ENCODE measurements at places on chromosomes 4 and X.

- no peak for DNase-seq
These were observed 837 bp downstream of the NAT8L start for GRCh38 chr4:2059726-2060602.

DNA sequence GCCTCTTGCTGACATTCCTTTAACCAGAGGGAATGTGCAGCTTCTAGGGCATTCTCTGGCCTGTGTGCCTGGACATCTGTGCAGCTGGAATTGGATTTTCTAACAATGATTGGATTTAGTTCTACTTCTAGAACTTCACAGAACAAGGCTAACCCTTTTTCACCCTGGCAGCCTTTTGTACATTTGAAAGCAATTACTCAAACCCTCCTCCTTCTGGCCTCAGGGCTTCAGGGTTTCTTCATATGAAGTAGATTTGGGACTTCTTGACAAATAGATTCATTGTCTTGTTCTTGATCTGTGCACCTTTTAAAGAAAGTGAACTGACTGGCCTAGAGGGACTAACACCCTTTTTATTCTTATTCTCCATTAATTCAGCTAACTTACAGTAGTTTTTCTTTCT, 30.1 kb downstream of the SPATA18 start:
- DNase-seq, result no peak

DNA sequence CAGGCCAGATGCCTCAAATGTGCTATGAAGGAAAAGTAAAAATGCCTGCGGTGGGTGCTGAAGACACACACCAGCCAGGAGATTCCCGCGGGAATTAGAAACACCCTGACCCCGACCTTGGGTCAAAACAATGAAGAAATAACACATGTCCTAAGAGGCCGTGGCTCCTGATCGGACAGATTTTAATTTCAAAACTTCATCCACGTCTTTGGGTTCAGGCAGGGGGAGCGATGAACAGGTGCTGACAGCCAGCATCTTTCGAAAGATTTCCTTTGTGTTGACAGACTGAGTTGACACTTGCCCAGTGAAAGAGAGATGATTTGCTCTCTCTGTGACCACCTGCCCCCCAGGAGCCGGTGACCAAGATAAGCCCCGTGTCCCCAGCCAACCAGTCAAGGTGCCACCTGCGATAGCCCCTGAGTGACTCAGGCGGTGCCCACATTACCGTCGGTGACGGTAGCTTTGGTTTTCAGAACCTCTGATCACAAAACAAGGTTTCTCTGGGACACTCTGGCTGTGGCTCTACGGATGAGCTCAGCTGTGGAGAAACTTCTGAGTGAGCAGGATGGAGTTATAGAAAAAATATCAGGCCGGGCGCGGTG, 11.0 kb upstream of the IL3RA start:
- DNase-seq, result no peak

DNA sequence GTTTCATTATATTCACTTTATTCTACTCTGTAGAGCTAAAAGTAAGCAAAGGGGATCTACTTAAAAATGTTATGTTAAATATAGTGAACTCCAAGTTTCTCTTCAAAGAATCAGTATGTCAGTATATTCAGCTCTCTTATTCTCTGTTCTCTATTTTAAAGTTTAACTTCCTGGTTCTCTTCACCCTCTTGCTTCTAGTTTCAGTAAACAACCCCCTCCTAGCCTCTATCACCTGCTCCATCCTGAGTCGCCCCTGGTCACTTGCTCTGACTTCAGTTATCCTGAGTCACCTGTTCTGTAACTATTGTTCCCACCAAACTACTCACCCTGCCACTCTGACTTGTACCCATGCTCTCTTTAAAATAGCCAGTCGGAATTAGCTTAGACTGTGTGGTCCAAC, 180.9 kb upstream of the AADAT start:
- no peak for DNase-seq

GRCh38 chrX:33831211-33831610, 300.9 kb downstream of the FAM47A start:
- no peak for DNase-seq

GRCh38 chr4:97924341-97924958, 218.8 kb downstream of the STPG2 start:
- no peak for DNase-seq

GRCh38 chr4:88661739-88662138, 35.9 kb downstream of the NAP1L5 start:
- no peak for DNase-seq

DNA sequence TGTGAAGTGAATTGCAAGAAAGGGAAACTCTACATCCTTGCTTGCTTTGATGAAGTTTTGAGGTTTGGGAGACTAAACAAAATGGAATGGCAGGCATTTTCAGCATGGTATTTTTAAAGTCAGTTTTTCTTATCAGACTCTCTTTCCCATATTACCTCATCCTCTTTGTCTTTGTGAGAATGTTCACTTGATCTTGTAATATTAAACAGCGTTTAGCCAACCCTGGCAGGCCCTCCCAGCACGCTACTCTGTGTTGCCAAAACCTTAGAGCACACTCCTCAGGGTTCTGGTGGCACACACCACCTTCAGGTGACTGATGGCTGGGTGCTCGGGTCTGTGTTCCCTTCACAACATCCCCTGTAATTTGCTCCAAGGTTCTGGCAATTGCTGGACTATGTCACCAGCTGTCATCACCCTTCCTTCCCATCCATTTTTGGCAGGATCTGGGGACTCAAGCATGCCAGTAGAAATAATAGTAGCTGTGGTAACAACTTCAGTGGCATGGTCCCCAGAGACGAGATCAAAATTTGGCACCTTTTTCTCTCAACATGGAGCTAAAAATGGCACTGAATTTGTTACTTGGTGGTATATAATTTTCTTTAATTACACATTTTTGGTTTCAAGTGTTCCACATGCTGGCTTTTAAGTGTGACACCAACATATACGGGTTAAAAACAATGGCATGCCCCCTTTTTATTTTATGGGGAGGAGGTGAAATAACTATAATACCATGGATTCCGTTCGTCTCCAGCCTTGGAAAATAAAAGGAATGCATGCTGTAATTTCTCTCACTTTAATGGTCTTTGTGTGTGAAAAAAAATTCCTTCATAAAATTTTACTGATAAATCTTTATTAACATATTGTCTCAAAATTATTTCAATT, 273.1 kb downstream of the DCTD start:
- no peak for DNase-seq

GRCh38 chrX:97211070-97211469, 327.4 kb downstream of the RPA4 start:
- no peak for DNase-seq

GRCh38 chrX:53882331-53882730, 161.9 kb downstream of the PHF8 start:
- DNase-seq, result no peak

DNA sequence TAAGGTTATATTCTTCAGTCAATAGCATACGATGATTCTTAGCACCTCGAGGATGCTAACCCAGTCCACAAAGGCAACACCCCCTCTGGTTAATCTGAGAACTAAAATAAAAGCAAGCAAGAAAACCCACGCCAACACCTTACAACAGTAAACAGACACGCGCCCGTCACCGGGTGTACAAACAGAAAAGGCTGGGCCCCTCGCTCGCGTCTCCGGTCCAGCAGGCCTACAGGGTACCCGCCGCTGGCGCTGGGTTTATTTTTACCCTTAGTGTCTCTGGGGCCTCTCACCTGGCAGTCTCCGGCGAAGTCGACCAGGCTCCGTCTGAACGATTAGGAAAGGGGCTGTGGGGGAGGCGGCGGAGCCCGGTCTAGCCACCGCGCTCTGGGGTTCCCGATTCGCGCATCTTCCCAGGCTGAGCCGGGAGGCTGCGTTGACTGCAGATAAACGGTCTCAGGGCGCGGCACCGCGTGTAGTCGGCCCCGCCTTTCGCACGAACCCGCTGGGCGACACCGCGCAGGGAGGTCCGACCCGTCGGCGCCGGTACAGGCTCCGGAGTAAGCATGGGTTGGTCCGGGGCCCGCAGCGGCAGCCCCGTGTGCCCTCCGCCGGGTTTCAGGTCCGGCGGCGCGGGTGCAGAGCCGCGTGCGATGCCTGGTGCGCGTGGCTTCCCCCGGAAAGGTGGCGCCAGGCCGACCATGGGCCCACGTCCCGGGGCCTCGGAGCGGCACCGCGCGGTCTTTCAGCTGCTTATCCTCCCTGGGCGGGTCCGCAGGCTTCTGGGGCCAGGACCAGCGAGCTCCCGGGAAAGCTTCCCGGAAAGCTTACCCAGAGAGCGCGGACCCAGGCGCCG, 441 bp downstream of the SLC9B2 start:
- DNase-seq, result peak; percentile 26

DNA sequence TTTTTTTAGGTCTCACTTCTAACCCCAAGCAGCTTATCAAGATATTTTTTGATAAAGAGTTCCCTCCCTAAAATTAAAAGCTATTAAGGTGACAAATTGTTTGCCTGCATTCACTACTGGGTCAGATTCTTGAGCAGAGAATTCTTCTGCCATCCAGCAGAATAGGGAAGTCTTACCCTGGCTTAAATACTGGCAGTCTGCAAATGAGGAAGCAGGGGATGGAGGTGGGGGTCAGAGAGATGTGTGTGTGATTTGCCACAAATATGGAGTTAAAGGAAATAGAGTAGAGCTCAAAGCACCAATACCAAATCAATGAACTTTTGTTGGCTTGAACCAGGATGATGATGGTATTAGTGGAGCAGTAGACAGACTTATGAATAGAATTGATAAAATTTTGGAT, 122.2 kb downstream of the ANXA5 start:
- DNase-seq, result no peak

GRCh38 chr4:1356181-1356998, 9.4 kb downstream of the UVSSA start:
- DNase-seq, result no peak

DNA sequence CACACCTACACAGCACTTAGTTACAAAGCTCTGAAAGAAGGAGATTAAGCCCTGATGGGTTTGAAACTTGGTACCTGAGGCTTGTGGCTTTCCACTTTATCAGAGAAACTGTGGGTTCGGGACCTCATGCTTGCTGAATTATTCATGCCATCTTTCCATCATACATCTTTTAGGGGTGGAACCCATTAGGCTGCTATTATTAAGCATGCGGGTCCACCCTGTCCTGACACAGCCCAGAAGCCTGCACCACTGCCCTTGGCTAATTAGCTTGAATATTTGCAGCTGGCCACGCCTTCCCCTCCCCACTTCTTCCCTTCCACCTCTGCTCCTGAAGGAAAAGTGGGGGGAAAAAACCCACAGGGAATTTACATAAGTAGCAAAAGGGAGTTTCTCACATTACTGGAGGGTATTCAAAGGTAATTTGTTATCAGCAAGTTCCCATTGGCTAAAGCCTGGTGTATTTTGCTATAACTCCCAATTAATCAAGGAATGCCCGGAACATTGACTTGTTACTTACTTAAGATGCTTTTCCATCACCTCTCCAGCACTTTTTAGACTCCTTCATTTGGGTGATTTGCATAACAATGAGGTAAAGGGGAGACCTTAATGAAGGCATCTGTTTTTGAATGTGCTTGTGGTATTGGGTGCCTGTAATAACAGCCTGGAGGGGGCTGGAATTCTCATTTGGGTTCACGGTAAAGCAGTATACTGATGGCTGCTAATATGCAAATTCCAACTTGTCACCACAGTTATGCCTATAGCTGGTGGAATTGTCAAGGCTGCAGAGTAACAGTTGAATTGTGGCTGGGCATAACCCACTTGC, 231.7 kb upstream of the GATB start:
- no peak for DNase-seq

DNA sequence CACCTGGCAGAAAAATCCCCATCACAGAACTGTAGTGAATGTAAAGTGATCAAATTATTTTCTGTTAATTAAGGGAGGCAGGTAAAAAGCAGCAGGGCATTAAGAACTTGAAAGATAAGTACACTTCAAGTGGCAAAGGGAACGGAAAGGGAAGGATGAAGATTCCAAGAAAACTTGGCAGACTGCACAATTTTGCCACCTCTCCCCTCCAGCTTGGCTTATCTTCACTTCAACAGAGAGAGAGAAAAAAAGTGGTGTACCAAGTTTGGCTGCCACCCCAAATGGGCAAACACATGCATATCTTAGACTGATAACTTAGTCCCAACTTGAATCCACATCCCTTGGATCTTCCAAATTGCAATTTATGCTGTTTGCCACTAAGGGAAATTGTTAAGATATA, 598.1 kb upstream of the ACTRT1 start:
- no peak for DNase-seq

- DNase-seq, result no peak
These were observed 234.1 kb upstream of the IGFBP7 start for GRCh38 chr4:57344296-57344695.

DNA sequence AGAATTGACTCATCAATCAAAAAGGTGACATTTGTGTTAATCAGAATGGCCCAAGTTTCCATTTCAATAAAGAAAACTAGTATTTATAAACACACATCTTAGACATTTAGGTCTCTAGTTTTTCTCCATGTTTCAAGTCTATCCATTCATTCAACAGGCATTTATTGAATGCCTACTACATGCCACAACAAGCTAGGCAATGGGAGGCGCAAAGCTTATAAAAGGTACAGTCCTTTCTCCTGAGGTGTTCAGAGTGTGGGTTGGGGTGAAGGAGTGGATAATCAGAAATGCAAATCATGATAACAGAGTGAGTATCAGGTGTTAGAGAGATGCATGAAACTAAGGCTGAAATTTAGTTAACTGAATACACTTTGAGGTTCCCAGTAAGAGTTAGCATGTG, 78.0 kb downstream of the HCCS start:
- DNase-seq, result no peak

DNA sequence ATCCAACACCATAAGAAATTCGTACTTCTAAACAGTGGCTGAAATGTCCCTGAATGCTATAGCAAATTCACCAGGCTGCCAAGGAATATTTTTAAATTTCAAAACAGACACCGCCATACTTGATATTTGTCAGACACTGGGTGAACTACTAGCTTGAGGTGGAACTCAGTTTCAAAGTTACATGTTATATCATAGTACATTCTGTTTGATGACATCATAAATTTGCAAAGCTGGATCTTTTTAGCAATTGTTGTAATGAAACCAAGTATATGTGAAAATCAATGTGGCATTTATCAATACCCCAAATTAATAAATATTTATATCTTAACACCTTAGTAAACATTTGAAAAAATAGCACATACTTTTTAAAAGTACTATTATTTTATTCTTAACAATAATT, 14.2 kb downstream of the ART3 start:
- DNase-seq, result no peak

GRCh38 chr4:138555584-138555983, 313.4 kb upstream of the SLC7A11 start:
- no peak for DNase-seq

DNA sequence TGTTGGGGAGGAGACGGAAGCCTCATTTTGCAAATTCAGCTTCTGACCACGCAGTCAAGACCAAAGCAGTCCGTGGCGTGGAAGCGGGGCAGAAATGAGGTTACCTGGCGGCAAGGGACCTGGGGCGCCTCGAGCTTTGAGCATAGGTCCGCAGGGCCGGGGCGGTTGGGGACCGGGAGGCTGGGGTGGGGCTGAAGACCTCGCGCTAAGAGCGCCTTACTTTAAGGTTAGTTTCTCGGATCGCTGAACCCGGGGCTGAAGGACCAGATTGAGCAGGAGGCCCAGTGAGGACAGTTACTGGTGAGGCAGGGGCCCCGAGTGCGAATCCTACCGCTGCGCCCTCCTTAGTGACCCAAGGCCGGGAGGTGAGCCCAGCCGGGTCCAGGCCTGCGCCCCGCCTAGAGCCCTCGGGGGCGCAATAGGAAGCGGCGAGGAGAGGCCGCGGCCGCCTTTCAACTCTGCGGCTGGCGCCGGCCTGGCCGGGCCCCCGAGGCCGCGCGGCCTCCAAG, 7.5 kb downstream of the MSX1 start:
- DNase-seq, result no peak

Measured in activated T-helper 1 cell treated with anti-CD3 and anti-CD28 coated beads, Interleukin-2, amount 50 U/mL, for 16 hours (primary cell).